Uterine smooth muscle cell (primary cell): ENCODE measurements at places on chromosomes 1 and 21. TPM values are rescaled to one million over a fixed set of nuclear protein-coding genes. Genes with fewer than 3 reads are reported as not detected.

Gene IVNS1ABP
- 47.8 and 50.0 TPM in 2 replicates for total RNA-seq

Gene RCOR3
- total RNA-seq: 20.9 and 23.2 TPM in 2 replicates

Gene UAP1
- 181 and 262 TPM in 2 replicates for total RNA-seq

Gene IL24
- total RNA-seq: 2.9 and 3.1 TPM in 2 replicates

Gene LCE6A
- not detected in 2 replicates for total RNA-seq

Gene ZNF496
- 17.8 and 20.1 TPM in 2 replicates for total RNA-seq

Gene LIN28A
- total RNA-seq: not detected in 2 replicates

Gene CD34
- 0.25 TPM in 1 of 2 replicates, not detected in the other for total RNA-seq

Gene FAM177B
- total RNA-seq: not detected in 2 replicates

Gene MCOLN3
- total RNA-seq: 3.8 and 6.5 TPM in 2 replicates

Gene PRR9
- total RNA-seq: 0.12 and 1.2 TPM in 2 replicates

Gene MEGF6
- 0.77 and 2.5 TPM in 2 replicates for total RNA-seq
